ENCODE measurements at places on chromosomes 12 and 14.

DNA sequence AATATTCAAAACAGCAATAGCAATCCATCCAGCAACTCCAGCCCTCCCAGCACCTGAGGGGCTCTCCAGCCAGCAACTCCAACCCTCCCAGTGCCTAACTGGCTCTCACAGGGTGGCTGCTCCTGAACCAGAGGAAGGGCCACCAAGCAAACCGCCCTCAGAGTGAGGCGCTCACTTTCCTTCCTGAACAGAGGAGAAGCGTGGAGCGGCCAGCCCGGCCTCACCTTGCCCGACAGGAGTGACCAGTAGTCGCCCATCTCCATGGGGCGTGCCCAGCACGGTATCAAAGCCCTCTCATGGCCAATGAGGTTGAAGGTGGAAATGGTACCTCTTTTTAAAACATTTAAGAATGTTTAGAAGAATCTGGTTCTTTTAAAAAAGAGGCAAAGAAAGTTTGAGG is 27.4 kb downstream of the CDC42BPB start:
- DNase-seq = no peak

DNA sequence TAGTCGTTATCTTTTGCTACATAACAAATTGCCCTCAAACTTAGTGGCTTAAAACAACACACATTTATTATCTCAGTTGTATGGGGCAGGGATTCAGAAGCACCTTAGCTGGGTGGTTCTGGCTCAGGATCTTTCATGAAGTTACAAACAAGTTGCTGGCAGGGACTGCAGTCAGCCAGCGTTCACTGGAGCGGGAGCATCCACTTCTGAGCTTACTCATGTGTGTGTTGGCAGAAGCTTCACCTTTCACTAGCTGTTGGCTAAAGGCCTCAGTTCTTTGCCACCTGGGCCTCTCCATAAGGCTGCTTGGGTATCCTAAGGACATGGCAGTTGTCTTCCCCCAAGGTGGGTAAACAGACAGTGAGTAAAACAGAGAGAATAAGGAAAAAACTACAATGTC is 365.7 kb downstream of the RPS29 start:
- DNase-seq = no peak

DNA sequence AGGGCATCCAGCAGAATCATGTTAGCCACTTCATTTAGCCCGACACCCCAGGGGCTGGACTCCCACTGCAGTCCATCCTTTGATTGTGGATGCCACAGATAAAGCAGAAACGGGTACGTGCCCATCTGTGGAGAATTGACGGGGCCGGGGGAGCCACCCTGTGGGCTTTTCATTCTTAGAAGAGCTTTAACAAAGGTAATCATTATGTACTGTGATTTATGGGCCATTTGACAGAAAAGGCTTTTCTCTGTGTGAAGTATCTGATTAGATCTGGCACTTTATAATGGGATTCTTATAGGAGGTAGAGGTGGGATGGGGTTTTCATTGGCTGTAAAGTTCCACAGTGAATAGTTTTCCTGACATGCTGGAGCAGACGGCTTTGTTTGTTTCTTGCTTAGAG is 40.4 kb downstream of the AACS start:
- no peak for DNase-seq

DNA sequence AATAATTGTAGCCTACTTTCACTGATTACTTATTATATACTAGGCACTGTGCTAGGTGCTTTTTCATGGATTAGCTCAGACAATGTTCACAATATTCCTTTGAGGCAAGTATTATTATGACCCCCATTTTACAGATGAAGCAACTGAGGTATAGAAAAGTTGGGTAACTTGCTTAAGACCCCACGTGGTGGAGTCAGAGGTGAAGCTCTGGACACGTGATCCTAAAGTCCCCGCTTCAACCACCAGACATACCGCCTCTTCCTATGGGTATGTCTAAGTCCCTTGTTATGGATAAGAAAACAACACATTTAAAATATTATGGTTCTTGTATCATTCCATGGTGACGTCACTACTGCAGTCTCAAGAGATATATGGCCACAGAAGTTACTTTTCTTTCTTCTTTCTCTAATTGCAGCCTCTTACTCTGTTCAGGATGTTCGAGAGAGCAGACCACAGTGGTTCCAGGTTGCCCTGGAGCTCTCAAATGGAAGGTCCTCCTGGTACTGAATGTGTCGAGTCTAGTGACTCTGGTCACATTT is 157.7 kb downstream of the HELB start:
- DNase-seq = no peak

DNA sequence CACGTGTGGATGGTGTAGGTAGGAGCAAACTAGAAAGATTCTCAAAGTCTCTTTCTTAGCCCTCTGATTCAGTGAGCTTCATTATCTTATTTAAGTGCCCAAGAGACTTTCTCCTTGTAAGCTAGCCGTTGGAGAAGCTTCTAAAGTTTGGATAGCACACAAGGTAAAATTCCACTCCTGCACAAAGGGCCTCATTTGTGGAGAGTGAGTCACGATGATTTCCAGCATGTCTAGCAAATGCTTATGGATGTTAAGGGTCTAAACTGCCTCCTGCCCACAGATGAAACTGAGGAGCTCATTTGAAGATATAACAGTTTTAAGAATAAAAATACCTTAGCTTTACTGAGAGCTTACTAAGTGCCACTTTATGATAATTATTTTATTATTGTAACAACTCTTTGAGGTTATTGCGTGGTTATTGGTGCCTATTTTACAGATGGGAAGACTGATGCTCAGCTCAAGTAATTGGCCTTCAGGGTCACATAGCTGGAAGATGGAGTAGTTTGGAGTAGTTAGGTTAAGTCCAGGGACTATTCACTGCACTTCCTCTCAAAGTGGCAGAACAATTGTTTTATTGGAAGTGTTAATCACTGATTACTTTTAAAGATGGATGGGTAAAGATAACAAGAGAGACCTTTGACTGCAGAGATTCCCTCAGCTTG is 78.7 kb upstream of the HIF1A start:
- DNase-seq = no peak

DNA sequence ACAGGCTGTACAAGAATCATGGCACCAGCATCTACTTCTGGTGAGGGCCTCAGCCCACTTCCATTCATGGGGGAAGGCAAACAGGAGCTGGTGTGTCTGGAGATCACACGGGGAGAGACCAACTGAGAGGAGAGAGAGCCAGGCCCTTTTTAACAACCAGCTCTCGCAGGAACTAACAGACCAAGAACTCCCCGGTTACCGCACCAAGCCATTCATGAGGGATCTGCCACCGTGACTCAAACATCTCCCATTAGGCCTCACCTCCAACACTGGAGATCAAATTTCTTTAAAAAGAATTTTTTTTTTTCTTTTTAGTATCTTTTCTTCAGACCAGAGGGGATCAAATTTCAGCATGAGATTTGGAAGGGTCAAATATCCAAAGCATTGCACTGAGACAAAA is 16.7 kb upstream of the AQP2 start:
- no peak for DNase-seq

DNA sequence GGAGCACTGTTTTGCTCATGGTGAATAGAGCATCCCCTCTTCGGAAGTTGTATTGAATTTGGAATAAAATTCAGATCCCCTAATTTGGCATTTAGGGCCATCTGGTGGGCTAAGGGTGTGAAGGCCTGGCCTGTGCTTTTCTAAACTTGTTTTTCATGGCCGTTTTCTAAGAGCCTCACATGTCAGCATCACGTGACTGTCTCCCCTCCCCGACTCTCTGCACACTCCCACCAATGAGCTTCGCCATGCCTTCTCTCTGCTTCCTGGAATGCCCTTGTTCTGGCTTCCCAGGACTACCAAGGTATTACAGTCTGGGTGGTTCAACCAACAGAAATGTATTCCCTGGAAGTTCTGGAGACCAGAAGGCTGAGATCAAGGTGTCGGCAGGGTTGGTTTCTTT is 85.3 kb downstream of the PRIMA1 start:
- DNase-seq = no peak

GRCh38 chr14:54475911-54476310 is 12.9 kb downstream of the GMFB start:
- DNase-seq = no peak

DNA sequence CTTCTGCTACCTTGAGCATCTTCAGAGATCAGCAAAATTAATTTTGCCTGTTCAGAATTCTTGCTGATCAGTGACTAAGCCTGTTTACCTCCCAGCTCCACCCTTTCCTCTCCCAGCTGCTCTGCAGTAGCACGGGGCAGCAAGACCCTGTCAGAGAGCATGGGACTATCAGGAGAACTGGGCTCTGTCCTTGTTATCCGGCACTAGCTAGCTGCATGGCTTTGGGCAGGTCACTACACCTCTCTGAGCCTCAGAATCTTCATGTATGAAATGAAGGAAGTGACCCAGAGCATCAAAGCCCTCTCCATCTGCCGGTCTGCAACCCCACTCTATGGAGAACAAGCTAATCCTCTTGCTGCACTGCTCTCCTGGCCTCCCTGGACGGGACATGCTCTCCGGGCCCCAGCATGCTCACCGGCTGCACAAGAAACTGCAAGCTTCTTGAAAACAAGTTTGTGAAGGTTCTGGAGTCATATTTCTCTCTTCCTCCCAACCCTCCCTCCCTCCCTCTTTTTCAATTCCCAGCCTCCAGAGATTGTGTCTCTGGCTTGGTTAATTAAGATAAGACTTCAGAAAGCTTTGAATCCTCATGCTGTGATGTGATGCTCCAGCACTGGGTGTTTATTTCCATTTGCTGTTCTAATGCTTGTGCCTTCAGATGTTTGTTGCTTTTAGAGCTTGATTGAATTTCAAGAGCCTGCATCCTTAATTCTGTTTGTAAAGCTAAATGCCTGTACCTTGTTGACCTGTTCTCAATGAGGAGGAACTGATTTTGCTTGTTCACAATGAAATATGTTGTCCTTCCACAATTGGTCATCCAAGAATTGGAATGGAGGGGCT is 101.1 kb downstream of the CRACR2A start:
- DNase-seq = no peak

- no peak for DNase-seq
These were observed 201.9 kb downstream of the PHETA1 start for GRCh38 chr12:111166779-111167540.

GRCh38 chr14:60188115-60188514 is 22.9 kb upstream of the DHRS7 start:
- no peak for DNase-seq

All from cortex of kidney (tissue), 1 donor.